A673 (cell line): ENCODE measurements at places on chromosomes 1 and 21. TPM values are rescaled to one million over a fixed set of nuclear protein-coding genes. Genes with fewer than 3 reads are reported as not detected.

The CACYBP gene
- 307 and 310 TPM in 2 replicates for total RNA-seq

The EXOSC10 gene
- total RNA-seq, result 112 and 119 TPM in 2 replicates

The RGSL1 gene
- not detected in 2 replicates for total RNA-seq

The LPAR3 gene
- 0.13 TPM in 1 of 2 replicates, not detected in the other for total RNA-seq

The TTC39A gene
- 3.1 and 5.1 TPM in 2 replicates for total RNA-seq

The OR2T35 gene
- not detected in 2 replicates for total RNA-seq

The SLAMF1 gene
- 1.1 and 2.2 TPM in 2 replicates for total RNA-seq

The DCST2 gene
- 0.21 TPM in 1 of 2 replicates, not detected in the other for total RNA-seq

The AKR7A2 gene
- 57.2 and 61.5 TPM in 2 replicates for total RNA-seq

The ANGPTL3 gene
- not detected in 2 replicates for total RNA-seq

The ACTL8 gene
- total RNA-seq, result 0.28 and 0.31 TPM in 2 replicates

The FAM78B gene
- total RNA-seq, result 0.24 and 0.50 TPM in 2 replicates

The MYOG gene
- total RNA-seq, result not detected in 2 replicates
